MCF 10A (cell line): ENCODE measurements at places on chromosomes 2 and 18. TPM values are rescaled to one million over a fixed set of nuclear protein-coding genes. Genes with fewer than 3 reads are reported as not detected.

The C2orf66 gene
- total RNA-seq, result 0.61 and 0.98 TPM in 2 replicates

The MTX2 gene
- 38.0 and 40.9 TPM in 2 replicates for total RNA-seq

The COL4A3 gene
- total RNA-seq, result 0.12 and 0.49 TPM in 2 replicates

The DQX1 gene
- total RNA-seq, result 4.3 and 4.7 TPM in 2 replicates

The CDH2 gene
- total RNA-seq, result 14.6 and 15.1 TPM in 2 replicates

- DNase-seq, result no peak
- H3K27me3 ChIP-seq, result peaks cover 74% of the 10 kb centered on the region
- H3K4me3 ChIP-seq, result no peak overlapping the region
- no peaks in the 10 kb centered on the region for H3K36me3 ChIP-seq
- no peaks in the 10 kb centered on the region for H3K4me1 ChIP-seq
Measured at GRCh38 chr2:235201756-235202155, 249.9 kb downstream of the SH3BP4 start.

DNA sequence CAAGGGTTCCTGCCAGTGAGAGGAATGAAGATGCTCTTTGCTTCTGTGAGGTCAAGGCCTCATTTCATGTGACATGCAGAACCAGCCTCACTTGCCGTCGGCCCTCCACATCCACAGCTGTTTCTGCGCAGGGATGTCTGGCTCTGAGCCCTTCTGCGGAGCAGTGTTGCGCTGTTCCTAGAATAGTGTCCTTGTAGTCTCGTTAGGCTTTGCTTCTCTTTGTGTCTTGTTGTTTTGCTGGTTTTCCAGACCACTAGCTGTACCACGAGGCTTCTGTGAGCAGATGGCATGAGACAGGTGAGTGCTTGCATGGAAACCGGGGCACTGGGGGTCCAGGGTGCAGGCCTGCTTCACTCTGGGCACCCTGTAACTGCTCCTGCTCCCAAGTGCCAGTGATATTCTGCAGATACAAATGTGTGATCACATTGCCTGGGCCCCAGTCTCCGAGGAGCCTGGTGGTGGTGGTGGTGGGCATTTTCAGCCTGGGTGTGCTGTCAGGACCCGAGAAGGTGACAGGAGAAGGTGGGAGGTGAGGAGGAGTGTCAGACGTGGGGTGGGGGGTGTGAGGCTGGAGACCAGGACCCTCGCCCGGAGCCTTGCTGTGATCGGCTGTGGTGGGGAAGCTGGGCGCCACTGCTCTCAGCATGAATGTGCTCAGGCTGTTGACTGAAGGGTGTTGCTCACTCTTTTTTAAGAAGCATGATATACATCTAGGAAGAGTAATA is 34.3 kb downstream of the LDLRAD4 start:
- H3K4me3 ChIP-seq, result no peak overlapping the region
- no peak overlapping the region for H3K27ac ChIP-seq
- DNase-seq, result no peak
- no peaks in the 10 kb centered on the region for H3K27me3 ChIP-seq

DNA sequence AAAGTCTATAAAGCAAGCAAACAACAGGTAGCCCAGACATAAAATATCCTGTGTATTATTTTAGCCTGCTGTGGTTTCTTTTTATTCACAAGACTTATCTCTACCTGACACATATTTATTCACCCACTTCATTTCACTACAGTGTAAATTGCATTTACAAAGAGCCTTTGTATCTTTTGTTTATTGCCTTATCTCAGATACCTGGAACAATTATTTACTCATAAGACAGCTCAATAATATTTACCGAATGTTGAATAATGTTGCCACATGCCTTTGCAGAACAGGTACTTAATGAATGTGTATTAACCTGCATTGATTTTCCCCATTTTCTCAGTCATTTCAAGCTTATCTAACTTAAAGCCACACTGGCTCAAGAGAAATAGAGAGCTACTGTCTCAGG is 603.6 kb downstream of the FBXO15 start:
- no peak for DNase-seq
- H3K4me1 ChIP-seq, result no peaks in the 10 kb centered on the region
- no peaks in the 10 kb centered on the region for H3K36me3 ChIP-seq
- H3K4me3 ChIP-seq, result no peak overlapping the region
- no peak overlapping the region for H3K27ac ChIP-seq

- H3K27ac ChIP-seq, result no peak overlapping the region
- no peak for DNase-seq
- no peak overlapping the region for H3K4me3 ChIP-seq
- H3K36me3 ChIP-seq, result no peaks in the 10 kb centered on the region
- peaks cover 10% of the 10 kb centered on the region for H3K27me3 ChIP-seq
- no peaks in the 10 kb centered on the region for H3K4me1 ChIP-seq
Measured at GRCh38 chr2:71850306-71850801, 297.3 kb downstream of the CYP26B1 start.

DNA sequence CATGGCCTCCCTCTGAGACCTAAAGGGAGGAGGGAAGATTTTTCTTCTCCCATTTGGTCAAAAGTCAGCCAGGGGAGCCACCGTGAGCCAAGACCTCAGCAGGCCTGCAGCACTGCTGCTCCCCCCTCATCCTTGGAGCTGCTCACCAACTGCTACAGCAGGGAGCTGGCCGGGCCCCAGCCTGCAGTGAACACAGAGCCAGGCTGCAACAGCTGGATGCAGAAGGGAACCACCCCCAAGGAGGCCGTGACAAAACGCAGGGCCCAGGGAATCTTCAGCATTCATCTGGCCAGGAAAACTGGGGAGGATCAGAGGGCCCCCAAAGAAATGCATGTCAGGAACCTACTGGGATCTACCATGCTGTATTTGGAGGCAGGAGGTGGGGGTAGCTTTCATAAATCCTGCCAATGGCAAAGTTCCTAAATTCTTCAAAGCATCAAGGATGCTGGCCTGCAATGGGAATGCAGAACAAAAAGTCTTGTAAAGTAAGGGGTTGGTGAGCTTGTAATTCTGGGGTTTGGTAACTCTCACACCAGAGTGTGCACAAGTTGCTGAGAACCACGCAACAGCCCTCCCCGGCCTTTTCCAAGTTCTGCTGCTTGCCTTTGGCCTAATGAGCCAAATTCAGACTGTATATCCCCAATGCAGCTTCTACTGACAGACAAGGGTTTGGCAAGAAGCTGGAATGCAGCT is 61.0 kb downstream of the CACNB4 start:
- H3K4me1 ChIP-seq, result no peaks in the 10 kb centered on the region
- H3K36me3 ChIP-seq, result no peaks in the 10 kb centered on the region
- no peak overlapping the region for H3K27ac ChIP-seq
- no peak for DNase-seq
- H3K27me3 ChIP-seq, result no peaks in the 10 kb centered on the region
- no peak overlapping the region for H3K4me3 ChIP-seq

DNA sequence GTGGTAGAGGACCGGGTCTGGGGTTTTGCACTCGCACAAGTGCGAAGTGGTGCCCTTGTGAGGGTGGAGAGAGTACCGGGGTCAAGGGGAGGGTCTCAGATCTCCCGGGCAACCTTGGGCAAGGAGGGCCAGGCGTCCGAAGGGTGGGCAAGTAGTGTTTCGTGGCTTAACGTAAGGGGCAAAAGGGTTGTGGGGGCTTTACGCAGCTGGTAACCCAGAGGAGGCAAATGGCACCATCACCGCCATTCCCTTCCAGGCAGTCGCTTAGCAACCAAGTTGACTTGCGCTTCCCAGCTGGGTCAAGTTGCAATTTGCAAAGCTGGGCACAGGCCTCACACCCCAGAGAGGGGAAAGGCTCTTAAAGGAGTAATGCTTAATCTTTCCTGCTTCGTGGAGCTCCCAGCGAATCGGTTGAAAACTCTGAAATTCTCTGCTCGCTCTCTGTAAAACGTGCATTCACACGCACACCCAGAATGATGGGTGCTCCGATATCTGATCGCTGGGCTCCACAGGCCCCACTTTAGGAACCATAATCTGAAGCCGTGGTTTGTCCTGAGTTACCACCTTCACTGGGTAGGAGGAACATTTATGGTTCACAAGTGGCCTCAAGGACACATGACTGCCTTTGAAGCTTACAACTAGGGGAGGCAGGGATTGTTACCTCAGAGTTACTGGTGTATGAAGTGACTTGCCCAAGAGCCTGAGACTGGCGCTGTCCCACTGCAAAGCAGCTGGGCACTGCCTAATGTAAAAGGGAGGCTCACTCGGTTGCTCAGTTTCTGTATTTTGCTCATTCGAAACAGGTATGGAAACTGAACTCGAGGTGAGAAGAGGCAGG is 127.9 kb downstream of the UXS1 start:
- no peak for DNase-seq
- no peak overlapping the region for H3K27ac ChIP-seq
- H3K27me3 ChIP-seq, result peaks cover 18% of the 10 kb centered on the region
- peaks cover 6% of the 10 kb centered on the region for H3K4me1 ChIP-seq

GRCh38 chr2:66456183-66457041 is 21.5 kb downstream of the MEIS1 start:
- no peaks in the 10 kb centered on the region for H3K27me3 ChIP-seq
- H3K27ac ChIP-seq, result peak overlapping the region; percentile 29
- peak; percentile 17 for DNase-seq
- H3K4me3 ChIP-seq, result no peak overlapping the region

DNA sequence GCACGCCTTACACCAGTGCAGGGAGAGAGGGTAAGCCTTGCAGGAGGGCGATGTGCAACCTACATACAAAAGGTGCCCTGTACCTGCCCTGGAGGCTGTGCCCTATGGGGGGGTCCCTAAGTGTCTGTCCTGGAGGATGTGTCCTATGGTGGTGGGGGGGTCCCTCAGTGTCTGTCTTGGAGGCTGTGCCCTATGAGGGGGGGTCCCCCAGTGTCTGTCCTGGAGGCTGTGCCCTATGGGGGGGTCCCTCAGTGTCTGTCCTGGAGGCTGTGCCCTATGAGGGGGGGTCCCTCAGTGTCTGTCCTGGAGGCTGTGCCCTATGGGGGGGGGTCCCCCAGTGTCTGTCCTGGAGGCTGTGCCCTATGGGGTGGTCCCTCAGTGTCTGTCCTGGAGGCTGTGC is 216.6 kb downstream of the HDAC4 start:
- H3K27me3 ChIP-seq, result no peaks in the 10 kb centered on the region
- H3K4me3 ChIP-seq, result no peak overlapping the region
- no peak overlapping the region for H3K27ac ChIP-seq
- H3K4me1 ChIP-seq, result no peaks in the 10 kb centered on the region
- peaks cover 30% of the 10 kb centered on the region for H3K36me3 ChIP-seq

- H3K4me3 ChIP-seq, result no peak overlapping the region
- no peaks in the 10 kb centered on the region for H3K4me1 ChIP-seq
- no peak for DNase-seq
- no peak overlapping the region for H3K27ac ChIP-seq
- H3K36me3 ChIP-seq, result no peaks in the 10 kb centered on the region
Measured at GRCh38 chr2:72084584-72084976, 63.1 kb downstream of the CYP26B1 start.

- no peak overlapping the region for H3K4me3 ChIP-seq
- H3K27me3 ChIP-seq, result no peaks in the 10 kb centered on the region
- H3K36me3 ChIP-seq, result no peaks in the 10 kb centered on the region
- DNase-seq, result no peak
Measured at GRCh38 chr2:121705390-121705789, 31.3 kb downstream of the NIFK start.

DNA sequence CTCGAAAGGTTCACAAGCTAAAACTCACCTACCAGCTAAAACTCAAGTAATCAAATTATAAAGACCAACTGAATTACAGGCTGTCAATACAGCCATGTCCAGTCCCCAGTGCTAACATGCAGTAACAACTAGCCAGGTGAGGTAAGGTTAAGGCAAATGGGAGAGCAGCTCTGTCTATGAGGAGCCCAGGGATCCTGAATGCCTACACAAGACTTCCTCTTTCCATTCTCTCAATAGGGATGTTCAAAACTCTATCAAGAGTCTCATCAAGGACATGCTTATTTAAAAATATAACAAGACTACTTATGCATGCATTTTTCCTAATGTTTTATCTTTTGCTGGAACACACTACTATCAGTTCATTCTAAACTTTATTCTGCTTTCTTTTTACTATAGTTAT is 20.4 kb downstream of the REV1 start:
- no peak for DNase-seq
- H3K27ac ChIP-seq, result no peak overlapping the region
- peaks cover 7% of the 10 kb centered on the region for H3K36me3 ChIP-seq
- H3K27me3 ChIP-seq, result no peaks in the 10 kb centered on the region
- H3K4me1 ChIP-seq, result peaks cover 23% of the 10 kb centered on the region

DNA sequence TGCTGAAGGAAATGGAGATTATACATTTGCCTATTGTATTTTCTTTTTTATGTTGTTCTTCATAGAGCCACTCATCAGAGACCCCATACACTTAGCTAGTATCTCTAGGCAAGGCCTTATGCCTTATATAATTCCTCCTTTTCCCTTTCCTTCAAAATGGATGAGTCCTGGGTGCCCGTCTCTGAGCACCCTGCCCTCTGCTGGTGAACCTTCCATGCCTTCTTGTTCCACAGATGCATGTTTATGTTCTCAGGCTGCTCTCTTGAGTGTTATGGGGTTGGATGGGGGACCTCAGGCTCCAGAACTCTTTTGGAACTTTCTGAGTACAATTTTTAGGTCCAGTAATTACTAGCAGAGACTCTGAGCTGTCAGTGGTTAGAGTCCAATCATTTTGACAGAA is 368.6 kb upstream of the SPRED2 start:
- no peaks in the 10 kb centered on the region for H3K36me3 ChIP-seq
- H3K27ac ChIP-seq, result no peak overlapping the region
- no peak overlapping the region for H3K4me3 ChIP-seq
- DNase-seq, result peak; percentile 49
- H3K4me1 ChIP-seq, result no peaks in the 10 kb centered on the region
- H3K27me3 ChIP-seq, result no peaks in the 10 kb centered on the region

DNA sequence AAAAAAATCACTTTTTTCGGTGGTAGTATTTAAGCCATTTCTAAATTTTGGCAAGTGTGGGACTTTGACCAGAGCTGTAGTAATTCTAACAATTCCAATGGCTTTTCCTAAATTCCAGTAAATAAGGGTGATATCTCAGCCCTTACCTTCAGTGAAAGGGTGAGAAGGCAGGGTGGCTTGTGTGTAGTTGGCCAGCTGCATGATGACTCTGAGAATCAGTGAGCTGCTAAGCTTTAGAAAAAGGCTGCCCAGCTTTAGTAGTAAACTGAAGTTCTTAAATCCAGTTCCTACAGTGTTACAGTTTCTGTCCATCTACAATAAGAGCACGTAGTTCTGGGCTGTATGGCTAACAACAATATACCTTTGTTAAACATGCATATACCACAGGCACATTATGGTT is 42.0 kb downstream of the OXER1 start:
- DNase-seq, result no peak
- no peak overlapping the region for H3K4me3 ChIP-seq
- no peaks in the 10 kb centered on the region for H3K27me3 ChIP-seq
- peaks cover 7% of the 10 kb centered on the region for H3K4me1 ChIP-seq
- no peaks in the 10 kb centered on the region for H3K36me3 ChIP-seq
- no peak overlapping the region for H3K27ac ChIP-seq

- no peak overlapping the region for H3K4me3 ChIP-seq
- H3K27ac ChIP-seq, result no peak overlapping the region
- H3K27me3 ChIP-seq, result peaks cover 18% of the 10 kb centered on the region
Measured at GRCh38 chr2:202104286-202104870, 31.3 kb downstream of the KIAA2012 start.

DNA sequence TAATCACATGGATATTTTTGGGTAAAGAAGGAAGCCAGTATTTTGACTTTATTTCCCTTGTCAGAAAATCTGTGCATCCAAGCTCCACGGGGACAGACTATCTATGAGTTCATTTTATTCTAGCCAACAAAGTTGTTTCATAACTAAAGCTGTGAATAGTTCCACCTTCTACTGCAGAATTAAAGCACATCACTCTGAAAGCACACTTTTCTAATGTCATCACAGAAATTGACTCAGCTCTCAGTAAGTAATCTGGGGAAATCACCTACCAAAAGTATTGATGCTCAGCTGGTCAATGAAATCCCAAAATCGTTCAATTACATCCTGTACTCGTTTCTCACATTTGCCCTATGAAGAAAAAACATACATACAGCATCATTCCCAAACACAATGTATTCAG is 19.1 kb downstream of the IAH1 start:
- H3K36me3 ChIP-seq, result peaks cover 93% of the 10 kb centered on the region
- H3K27me3 ChIP-seq, result no peaks in the 10 kb centered on the region
- DNase-seq, result no peak
